ENCODE measurements at places on chromosomes 7 and 10.
A peak's percentile ranks its signal among the peaks of the same experiment; 100 is the strongest.

DNA sequence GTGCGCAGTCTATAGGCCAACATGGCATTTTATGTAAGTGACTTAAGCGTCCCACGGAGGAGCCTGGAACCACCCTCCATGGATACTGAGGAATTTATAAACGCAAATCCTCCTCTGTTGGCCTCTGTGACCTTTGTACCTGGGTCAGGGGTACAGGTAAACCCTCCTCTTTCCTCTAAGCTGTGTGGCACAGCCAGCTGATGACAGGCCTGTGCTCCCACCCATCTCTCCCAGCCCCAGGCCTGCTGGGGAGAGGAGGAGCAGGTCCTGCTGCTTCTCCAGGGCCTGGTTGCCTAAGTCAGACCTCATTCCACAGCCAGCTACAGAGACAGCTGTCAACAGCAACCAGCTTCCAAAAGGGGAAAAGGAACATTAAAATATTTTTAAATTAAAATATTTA is 5.0 kb downstream of the AVPI1 start:
- DNase-seq = no peak

DNA sequence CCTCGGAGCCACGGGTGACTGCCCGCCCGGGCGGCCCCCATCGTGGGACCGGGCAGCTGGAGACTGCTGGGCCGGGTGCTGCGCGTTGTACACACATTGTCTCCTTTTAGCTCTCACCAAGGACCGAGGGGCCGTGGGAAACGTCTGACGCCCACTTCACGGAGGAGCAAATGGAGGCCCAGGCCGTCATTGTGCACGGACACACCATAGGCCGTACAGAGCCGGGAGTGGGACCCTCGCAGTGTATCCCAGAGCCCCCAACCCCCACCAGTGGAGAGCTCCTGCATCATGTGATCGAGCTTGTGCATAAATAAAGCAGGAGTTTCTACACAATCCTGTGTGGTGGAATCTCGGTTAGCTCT is 722 bp downstream of the DENND10 start:
- DNase-seq = peak; percentile 10

DNA sequence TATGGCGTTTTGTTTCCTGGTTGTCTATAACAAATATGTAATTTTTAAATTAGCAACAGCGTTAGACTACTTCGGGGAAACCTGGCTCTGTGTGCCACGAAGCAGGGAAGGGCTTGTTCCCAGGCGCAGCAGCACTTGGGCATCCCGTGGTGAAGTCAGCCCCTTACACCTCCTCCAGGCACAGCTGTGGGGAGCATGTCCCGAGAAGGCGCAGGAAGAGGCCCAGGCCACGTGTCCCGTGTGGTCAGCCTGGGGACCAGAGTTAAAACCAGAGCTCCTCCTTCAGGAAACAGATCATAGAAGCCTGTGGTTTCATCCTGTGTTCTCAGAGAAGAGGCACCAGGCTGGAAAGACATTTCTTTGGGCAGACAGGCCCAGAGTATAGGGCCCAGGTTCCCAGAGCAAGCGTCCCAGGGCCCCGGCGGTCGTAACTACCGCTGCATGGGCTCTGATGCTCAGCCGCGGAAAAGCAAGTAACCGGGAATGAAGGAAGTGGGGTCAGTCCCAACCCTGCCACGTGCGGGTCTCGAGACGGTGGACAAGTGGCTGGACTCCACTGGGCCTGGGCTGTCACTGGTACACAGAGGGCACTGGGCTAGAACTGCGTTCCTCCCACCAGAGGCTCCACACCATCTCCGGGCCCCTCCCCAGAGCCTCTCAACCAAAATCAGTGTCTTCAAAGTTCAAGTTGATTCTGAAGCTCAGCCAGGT is 7.1 kb downstream of the NUDT1 start:
- peak; percentile 94 for DNase-seq

GRCh38 chr7:129359638-129360037 is 74.6 kb upstream of the STRIP2 start:
- no peak for DNase-seq

- no peak for DNase-seq
These were observed 33.9 kb upstream of the XPNPEP1 start for GRCh38 chr10:109957092-109957797.

DNA sequence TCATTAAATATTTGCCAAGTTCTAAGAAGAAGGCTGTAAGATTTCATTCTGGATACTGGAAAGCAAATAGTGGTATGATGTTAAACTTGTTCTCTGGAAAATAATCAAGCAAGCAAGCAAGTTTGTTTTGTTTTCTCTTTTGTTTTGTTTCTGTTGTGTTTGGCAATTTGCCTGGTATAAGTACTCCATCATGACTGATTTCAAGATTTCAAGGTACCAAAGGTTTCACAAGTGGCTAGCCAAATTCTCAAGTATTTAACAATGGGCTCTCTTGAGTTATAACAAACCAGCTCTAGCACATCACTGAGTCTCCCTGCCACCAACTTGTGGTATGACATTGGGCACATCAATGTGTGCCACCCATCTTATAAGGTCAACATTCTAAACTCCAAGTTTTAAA is 151.7 kb upstream of the IGFBP3 start:
- DNase-seq = no peak

DNA sequence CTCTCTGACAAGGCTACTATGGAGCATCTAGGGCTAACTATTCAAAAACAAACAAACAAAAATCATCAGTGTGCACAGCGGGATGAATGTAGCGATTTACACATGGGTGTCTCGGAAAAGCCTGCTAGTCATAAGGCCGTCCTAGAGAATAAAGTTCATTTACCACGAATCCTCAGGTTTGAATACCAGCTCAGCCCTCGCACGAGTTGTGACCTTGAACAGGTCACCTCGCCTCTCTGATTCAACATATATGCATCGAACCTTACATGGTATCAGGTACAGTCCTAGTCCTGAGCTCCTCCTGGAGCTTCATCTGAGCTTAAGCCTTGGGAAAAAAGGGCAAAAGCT is 572 bp downstream of the ATP5MF start:
- DNase-seq = no peak
